ENCODE measurements at places on chromosomes 1 and 21. TPM values are rescaled to one million over a fixed set of nuclear protein-coding genes. Genes with fewer than 3 reads are reported as not detected.

The GBP3 gene
- total RNA-seq: 29.1 TPM

The NMNAT2 gene
- total RNA-seq: not detected

The DNAJC6 gene
- total RNA-seq: 8.5 TPM

The AMPD1 gene
- not detected for total RNA-seq

The LRRC53 gene
- not detected for total RNA-seq

The SMPDL3B gene
- total RNA-seq: 0.10 TPM

The KRTAP7-1 gene
- total RNA-seq: not detected

The DCDC2B gene
- not detected for total RNA-seq

The PCP4 gene
- total RNA-seq: not detected

The MTX1 gene
- total RNA-seq: 16.1 TPM

The KRTAP13-2 gene
- not detected for total RNA-seq

The RO60 gene
- total RNA-seq: 105 TPM

The SPRR2A gene
- total RNA-seq: not detected

The SAMD13 gene
- 0.31 TPM for total RNA-seq

The LCE2A gene
- total RNA-seq: not detected

The MROH7 gene
- 0.42 TPM for total RNA-seq

The CHODL gene
- total RNA-seq: not detected

The ASTN1 gene
- not detected for total RNA-seq

The HHAT gene
- total RNA-seq: 2.4 TPM

The DISC1 gene
- total RNA-seq: 17.2 TPM

The SPRR2F gene
- not detected for total RNA-seq

The KRTAP10-1 gene
- total RNA-seq: not detected

The PRKCZ gene
- total RNA-seq: 4.6 TPM

The PPM1J gene
- 0.63 TPM for total RNA-seq

The OR10J1 gene
- total RNA-seq: not detected

The TNFRSF18 gene
- total RNA-seq: 1.2 TPM

The NTMT2 gene
- total RNA-seq: not detected

The PTGS2 gene
- total RNA-seq: 446 TPM

The ARHGEF19 gene
- total RNA-seq: 1.9 TPM

The ANKRD65 gene
- total RNA-seq: not detected

The RIMS3 gene
- total RNA-seq: 0.84 TPM

The OR6F1 gene
- total RNA-seq: not detected

The BRINP3 gene
- total RNA-seq: not detected

The PLA2G2D gene
- total RNA-seq: not detected

Data from mononuclear cell (primary cell).